ENCODE measurements at places on chromosomes 4 and X. TPM values are rescaled to one million over a fixed set of nuclear protein-coding genes. Genes with fewer than 3 reads are reported as not detected.

Gene DBET
- total RNA-seq: not detected

Gene GC
- total RNA-seq: not detected

Gene SSX4
- not detected for total RNA-seq

Gene ETDB
- not detected for total RNA-seq

Gene SEPTIN6
- 122 TPM for total RNA-seq

Gene PNMA3
- total RNA-seq: 1.1 TPM

Gene OTUD6A
- total RNA-seq: not detected

Gene KCNE5
- total RNA-seq: 0.40 TPM

Gene CHRDL1
- total RNA-seq: not detected

Gene VCX3A
- total RNA-seq: not detected
